ENCODE measurements at places on chromosomes 4 and X. TPM values are rescaled to one million over a fixed set of nuclear protein-coding genes. Genes with fewer than 3 reads are reported as not detected.
A peak's percentile ranks its signal among the peaks of the same experiment; 100 is the strongest.

DNA sequence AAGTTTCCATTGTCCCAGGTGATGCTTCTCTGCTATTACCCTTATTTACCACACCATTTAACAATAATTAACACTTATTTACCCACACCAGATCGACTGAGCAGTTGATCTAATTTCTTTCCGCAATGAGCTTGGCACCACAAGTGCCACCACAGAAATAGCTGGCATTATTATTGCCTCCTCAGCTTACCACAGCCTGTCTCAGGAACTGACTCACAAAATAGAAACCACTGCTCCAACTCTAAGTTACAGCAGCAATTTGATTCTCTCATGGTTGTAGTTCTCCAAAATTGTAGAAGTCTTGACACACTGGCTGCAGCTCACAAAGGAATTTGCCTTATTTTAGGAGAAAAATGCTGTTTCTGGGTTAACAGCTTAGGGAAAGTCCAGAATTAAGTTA lies 22.5 kb downstream of the ZNF721 start:
- H3K27me3 ChIP-seq = no peaks in the 10 kb centered on the region
- peaks cover 17% of the 10 kb centered on the region for H3K4me1 ChIP-seq
- H3K36me3 ChIP-seq = peaks cover 1% of the 10 kb centered on the region
- H3K4me3 ChIP-seq = no peak overlapping the region
- peak overlapping the region; percentile 3 for H3K27ac ChIP-seq

DNA sequence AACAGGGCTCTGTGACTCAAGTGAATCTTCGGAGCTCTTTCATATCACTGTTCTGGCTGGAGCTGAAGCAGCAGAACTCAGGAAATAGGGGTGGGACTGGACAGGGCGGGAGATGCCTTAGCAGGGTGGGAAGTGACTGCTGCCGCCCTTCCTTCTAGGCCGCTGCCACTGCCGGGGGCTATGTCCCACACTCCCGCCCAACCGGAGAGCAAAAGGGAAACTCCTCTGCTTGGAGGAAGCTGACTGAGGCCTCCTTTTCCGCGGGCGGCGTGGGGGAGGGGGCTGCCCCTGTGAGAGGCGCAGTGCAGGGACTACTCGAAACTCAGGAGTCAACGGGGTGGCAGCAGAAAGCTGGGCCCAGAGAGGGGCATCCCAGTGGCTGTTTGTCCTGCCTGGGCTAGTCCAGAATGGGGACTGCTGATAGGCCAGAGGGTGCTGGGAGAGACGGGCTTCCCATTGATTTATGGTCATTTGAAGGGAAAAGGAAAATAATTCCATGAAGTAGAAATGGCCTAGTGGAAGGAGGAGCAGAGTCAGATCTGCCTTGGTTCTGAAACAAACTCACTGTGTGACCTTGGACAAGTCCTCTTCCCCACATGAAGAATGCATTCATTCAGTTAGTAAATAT lies 36.9 kb downstream of the STARD8 start:
- H3K4me1 ChIP-seq = peaks cover 3% of the 10 kb centered on the region
- H3K27ac ChIP-seq = no peak overlapping the region
- no peak for DNase-seq
- H3K4me3 ChIP-seq = no peak overlapping the region

DNA sequence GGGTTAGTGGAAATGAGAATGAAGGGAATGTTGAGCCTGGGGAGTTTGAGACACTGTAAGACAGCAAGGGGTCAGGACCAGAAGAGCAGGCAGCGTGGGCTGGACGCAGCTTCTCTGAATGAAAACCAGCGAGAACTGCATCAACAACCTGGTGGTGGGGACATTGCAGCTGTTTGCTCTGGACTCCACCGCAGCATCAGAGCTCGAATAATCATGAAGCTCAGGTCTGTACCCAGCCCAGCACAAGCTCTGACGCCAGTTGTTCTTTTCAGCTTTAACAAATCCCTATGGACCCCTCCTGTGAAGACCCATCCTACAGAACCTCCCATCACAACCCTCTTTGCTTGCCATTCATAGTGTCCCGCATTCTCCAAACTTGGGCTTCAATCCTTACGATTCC lies 106.8 kb upstream of the PNPLA4 start:
- no peak overlapping the region for H3K4me3 ChIP-seq
- H3K27me3 ChIP-seq = no peaks in the 10 kb centered on the region
- no peak overlapping the region for H3K27ac ChIP-seq

GRCh38 chr4:43778187-43778915 lies 670.3 kb downstream of the KCTD8 start:
- no peak overlapping the region for H3K4me3 ChIP-seq
- no peaks in the 10 kb centered on the region for H3K4me1 ChIP-seq
- H3K27ac ChIP-seq = no peak overlapping the region
- H3K27me3 ChIP-seq = no peaks in the 10 kb centered on the region

The NAA11 gene
- total RNA-seq = not detected

DNA sequence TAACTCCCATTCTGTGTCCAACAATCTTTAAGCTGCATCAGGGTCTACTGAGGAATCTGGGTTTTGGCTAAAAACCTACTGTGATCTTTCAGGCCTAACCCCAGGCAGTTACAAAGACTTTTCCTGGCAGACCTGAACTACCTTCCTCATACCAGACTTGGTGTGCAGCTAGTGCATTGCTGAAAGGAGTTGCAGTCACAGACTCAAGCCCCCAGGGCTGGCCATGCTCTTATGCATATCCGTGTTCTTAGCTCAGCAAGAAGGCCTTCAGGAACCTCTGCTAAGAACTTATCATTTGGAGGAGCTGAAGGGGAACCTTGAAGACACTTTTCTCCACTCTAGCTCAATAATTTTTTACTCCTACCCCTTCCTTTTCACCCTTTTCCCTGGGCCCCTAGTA lies 147.5 kb downstream of the INPP4B start:
- no peaks in the 10 kb centered on the region for H3K36me3 ChIP-seq
- H3K27ac ChIP-seq = no peak overlapping the region
- peaks cover 15% of the 10 kb centered on the region for H3K4me1 ChIP-seq
- H3K27me3 ChIP-seq = no peaks in the 10 kb centered on the region

DNA sequence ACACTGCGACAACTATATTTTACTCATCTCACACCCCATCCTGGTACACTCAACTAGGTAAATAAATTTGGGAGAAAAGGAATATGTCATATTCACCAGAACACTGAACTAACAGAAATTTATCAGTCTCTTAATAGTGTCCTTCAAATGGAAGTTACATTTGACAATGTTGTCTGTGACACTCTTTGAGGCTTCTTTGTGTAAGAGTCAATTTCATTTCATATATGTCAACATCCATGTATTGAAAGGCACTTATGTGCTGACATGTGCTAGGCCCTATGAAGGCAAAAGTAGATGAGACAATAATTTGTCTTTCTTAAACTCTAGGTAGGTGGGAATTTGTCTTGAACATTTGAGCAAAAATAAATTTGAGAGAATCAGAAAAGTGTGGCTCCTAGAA lies 82.0 kb downstream of the TECRL start:
- no peaks in the 10 kb centered on the region for H3K4me1 ChIP-seq
- H3K27me3 ChIP-seq = no peaks in the 10 kb centered on the region

The SNCA gene
- 2.0 TPM for total RNA-seq

The TMEM154 gene
- total RNA-seq = 45.4 TPM

GRCh38 chrX:16123222-16123786 lies at the start of gene GRPR:
Gene GRPR (plus strand): TSS chrX:16123565. CDS start chrX:16123954, 389 bp downstream.
- no peak within 1 kb of the TSS for H3K4me3 ChIP-seq
- H3K27me3 ChIP-seq = no peaks in the 10 kb centered on the region
- H3K4me1 ChIP-seq = no peaks in the 10 kb centered on the region
- peak; percentile 21 for DNase-seq
- H3K27ac ChIP-seq = no peak within 1 kb of the TSS

DNA sequence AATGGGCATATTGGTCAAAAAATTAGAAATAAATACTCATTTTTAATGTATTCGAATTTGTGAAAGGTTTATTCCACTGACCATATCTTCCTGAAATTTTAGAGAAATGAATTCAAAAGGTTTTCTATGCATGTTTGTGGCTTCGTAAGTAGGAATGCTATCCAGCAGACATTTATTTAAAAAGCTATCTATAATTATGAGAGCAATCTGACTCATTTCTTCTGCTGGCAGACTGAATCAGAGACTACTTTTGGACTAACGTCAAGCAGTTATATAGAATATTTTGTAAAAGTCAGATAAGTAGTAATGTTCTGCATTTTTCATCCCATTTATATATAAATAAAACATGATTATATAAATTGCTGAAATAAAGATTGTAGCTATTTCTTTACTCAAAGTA lies 125.0 kb downstream of the SPCS3 start:
- no peaks in the 10 kb centered on the region for H3K4me1 ChIP-seq
- no peaks in the 10 kb centered on the region for H3K36me3 ChIP-seq
- no peak overlapping the region for H3K4me3 ChIP-seq
- no peak overlapping the region for H3K27ac ChIP-seq
- no peaks in the 10 kb centered on the region for H3K27me3 ChIP-seq
- DNase-seq = no peak

The REPS2 gene
- 0.27 TPM for total RNA-seq

The DKK2 gene
- total RNA-seq = 0.56 TPM

The NDST3 gene
- total RNA-seq = not detected

GRCh38 chrX:95885074-95885473 lies 799.6 kb upstream of the DIAPH2 start:
- H3K27me3 ChIP-seq = no peaks in the 10 kb centered on the region
- no peaks in the 10 kb centered on the region for H3K4me1 ChIP-seq
- H3K27ac ChIP-seq = no peak overlapping the region

The GABRQ gene
- total RNA-seq = not detected

The DNAAF6 gene
- not detected for total RNA-seq

The UGT2B17 gene
- total RNA-seq = not detected

- no peaks in the 10 kb centered on the region for H3K27me3 ChIP-seq
- no peak overlapping the region for H3K4me3 ChIP-seq
- no peak for DNase-seq
- peaks cover 7% of the 10 kb centered on the region for H3K36me3 ChIP-seq
- no peak overlapping the region for H3K27ac ChIP-seq
- no peaks in the 10 kb centered on the region for H3K4me1 ChIP-seq
These were observed 15.8 kb upstream of the TXK start for GRCh38 chr4:48149827-48150370.

The BMPR1B gene
- 0.25 TPM for total RNA-seq

- H3K36me3 ChIP-seq = no peaks in the 10 kb centered on the region
- H3K4me3 ChIP-seq = no peak overlapping the region
- no peaks in the 10 kb centered on the region for H3K4me1 ChIP-seq
These were observed 55.8 kb downstream of the XAGE2 start for GRCh38 chrX:52424656-52425055.

DNA sequence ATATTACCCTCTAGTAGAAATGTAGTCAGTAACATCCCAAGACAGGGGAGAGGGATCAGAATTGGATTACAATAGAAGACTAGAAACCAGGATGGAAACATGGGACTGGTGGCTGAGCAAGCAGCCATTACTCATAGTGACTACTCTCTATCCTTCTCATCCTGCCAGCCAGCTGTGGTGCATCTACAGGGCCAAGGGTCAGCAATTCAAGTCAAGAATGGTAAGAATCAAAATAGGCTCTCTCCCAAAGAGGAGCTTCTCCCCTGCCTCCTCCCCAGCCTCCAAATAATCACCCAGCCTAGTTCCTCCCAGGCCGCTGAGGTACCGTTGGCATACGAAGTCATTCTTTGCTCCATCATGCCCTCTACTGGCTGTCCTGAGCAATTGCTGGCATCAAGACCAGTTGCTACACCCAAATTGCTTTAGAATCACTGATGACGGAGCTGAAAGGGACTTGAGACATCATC lies 19.4 kb downstream of the AWAT2 start:
- H3K4me1 ChIP-seq = no peaks in the 10 kb centered on the region
- DNase-seq = peak; percentile 60
- H3K4me3 ChIP-seq = no peak overlapping the region
- H3K27me3 ChIP-seq = no peaks in the 10 kb centered on the region
- H3K27ac ChIP-seq = no peak overlapping the region

The MAGEE2 gene
- total RNA-seq = not detected

DNA sequence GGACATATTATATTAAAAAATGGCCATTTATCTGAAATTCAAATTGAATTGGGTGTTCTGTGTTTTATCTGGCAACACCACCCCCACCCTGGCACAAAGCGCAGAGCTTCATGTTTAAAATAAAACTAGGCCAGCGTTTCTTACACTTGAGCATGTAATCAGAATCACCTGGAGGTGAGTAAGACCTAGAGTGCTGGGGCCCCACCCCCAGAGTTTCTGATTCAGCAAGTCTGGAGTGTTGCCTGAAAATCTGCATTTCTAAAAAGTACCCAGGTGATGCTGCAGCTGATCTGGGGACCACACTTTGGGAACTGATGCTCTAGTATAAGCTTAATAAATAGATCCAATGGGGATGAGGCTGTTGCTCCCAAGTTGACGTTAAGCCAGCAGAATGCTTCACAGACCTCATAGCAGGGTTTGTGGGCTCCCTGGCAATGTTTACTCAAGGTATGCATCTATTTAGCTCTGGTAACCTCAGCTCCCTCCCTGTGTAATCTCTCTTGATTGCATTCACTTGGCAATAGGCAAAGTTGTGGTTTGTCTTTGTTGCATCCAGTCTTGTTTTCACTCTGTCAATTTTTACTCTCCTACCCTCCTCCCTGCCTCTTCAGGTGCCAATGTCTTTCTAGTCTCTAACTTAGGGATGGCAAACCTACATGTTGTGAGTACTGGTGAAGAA lies 99.8 kb upstream of the TEX13D start:
- no peak overlapping the region for H3K4me3 ChIP-seq
- no peak for DNase-seq
- H3K27me3 ChIP-seq = no peaks in the 10 kb centered on the region
- no peaks in the 10 kb centered on the region for H3K36me3 ChIP-seq
- no peak overlapping the region for H3K27ac ChIP-seq

DNA sequence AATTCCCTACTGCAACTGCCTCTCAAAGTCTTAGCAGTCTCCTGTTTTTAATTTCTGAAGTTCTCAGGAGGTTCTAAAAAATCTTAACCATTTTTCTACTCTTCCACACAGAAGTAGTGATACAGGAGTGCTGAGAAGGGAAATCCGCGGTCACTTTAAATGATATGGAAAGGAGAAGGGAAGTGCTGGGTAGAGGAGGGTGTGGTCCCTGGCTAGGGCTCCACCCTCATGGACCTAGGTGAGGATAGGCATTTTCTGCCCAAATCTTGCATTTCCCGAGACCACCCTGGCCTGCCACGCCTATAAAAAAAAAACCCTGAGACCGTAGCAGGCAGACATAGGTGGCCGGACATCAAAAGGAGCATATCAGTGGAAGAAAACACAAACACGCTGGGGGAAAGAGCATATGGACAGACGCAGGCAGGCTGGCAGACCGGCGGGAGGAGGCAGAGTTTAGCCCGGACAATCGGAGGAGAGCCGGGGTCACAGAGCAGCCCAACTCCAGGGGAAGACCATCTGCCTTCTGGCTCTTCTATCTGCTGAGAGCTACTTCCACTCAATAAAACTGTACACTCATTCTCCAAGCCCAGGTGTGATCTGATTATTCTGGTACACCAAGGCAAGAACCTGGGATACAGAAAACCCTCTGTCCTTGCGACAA lies 85.7 kb downstream of the POU3F4 start:
- no peak overlapping the region for H3K4me3 ChIP-seq
- H3K27me3 ChIP-seq = no peaks in the 10 kb centered on the region
- no peaks in the 10 kb centered on the region for H3K4me1 ChIP-seq

The MEPE gene
- total RNA-seq = not detected

GRCh38 chr4:157025898-157026297 lies 50.1 kb upstream of the GLRB start:
- no peak overlapping the region for H3K27ac ChIP-seq
- H3K4me1 ChIP-seq = no peaks in the 10 kb centered on the region
- H3K27me3 ChIP-seq = no peaks in the 10 kb centered on the region
- no peak overlapping the region for H3K4me3 ChIP-seq
- no peak for DNase-seq

GRCh38 chr4:3288571-3289094 lies 4.2 kb upstream of the RGS12 start:
- DNase-seq = no peak
- H3K36me3 ChIP-seq = no peaks in the 10 kb centered on the region
- no peak overlapping the region for H3K27ac ChIP-seq
- H3K4me1 ChIP-seq = peaks cover 35% of the 10 kb centered on the region
- peaks cover 17% of the 10 kb centered on the region for H3K27me3 ChIP-seq
- H3K4me3 ChIP-seq = no peak overlapping the region

The WAS gene
- total RNA-seq = 136 TPM

Data from natural killer cell (primary cell).